ENCODE measurements at places on chromosomes 5 and 9. TPM values are rescaled to one million over a fixed set of nuclear protein-coding genes. Genes with fewer than 3 reads are reported as not detected.

Gene SLC4A9
- not detected for total RNA-seq

Gene DENND4C
- 18.0 TPM for total RNA-seq

Gene CTSL
- 931 TPM for total RNA-seq

Gene EQTN
- total RNA-seq: not detected

Gene PTGS1
- 1.3 TPM for total RNA-seq

Gene ADGRV1
- total RNA-seq: 0.76 TPM

Gene ANKRD34B
- not detected for total RNA-seq

Gene FBXL7
- 1.6 TPM for total RNA-seq

Gene GABBR2
- 0.15 TPM for total RNA-seq

Gene PLPP1
- total RNA-seq: 32.6 TPM

Gene NEURL1B
- 2.8 TPM for total RNA-seq

Gene TAF11L11
- total RNA-seq: 0.15 TPM

Gene WDR70
- 9.3 TPM for total RNA-seq

Gene SLC46A2
- total RNA-seq: not detected

Gene MEGF10
- not detected for total RNA-seq

Gene CORO2A
- 1.1 TPM for total RNA-seq

Gene C9orf50
- total RNA-seq: not detected

Gene ZFR
- 60.4 TPM for total RNA-seq

Gene ASTN2
- total RNA-seq: 5.8 TPM

Gene FABP6
- total RNA-seq: 0.97 TPM

Gene F2RL2
- 6.1 TPM for total RNA-seq

Gene OR13C5
- total RNA-seq: not detected

Gene PCDHGB2
- 0.09 TPM for total RNA-seq

Gene ELAVL2
- not detected for total RNA-seq

Gene MARVELD2
- total RNA-seq: 2.6 TPM

Gene IL33
- total RNA-seq: 0.49 TPM

Gene TRIM36
- total RNA-seq: 2.4 TPM

Gene FBN2
- 18.2 TPM for total RNA-seq

Gene BARHL1
- total RNA-seq: not detected

Gene TLR4
- total RNA-seq: 0.08 TPM

Gene TRIP13
- 54.3 TPM for total RNA-seq

Gene C9orf85
- 14.6 TPM for total RNA-seq

Gene FOXD4L5
- 0.10 TPM for total RNA-seq

Gene CCDC107
- total RNA-seq: 24.2 TPM

Gene ACTBL2
- total RNA-seq: 0.05 TPM

Gene UBLCP1
- total RNA-seq: 33.8 TPM

All from A549 treated with DMSO at 1 μM for 4 hours (cell line).